Heart left ventricle (tissue), 16 donors: ENCODE measurements at places on chromosomes 7 and 10. TPM values are rescaled to one million over a fixed set of nuclear protein-coding genes. Genes with fewer than 3 reads are reported as not detected.

Gene CYP3A7
- total RNA-seq, result not detected

Gene NKX6-2
- not detected for total RNA-seq

Gene MBL2
- not detected for total RNA-seq

Gene ZNF425
- 0.63 TPM for total RNA-seq

DNA sequence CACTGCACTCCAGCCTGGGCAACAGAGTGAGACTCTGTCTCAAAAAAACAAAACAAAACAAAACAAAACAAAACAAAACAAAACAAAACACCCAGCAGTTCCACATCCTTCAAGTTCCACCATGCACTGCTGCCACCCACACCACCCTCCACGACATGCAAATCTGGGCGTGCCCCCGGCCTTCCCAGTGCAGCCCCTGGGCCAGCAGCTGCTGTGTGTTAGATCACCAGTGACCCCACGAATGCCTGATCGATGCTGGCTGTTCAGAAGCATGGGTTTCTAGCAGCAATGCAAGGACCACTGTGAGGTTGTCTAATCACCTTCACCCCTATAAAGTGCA, 36.3 kb downstream of the ELFN1 start:
- H3K36me3 ChIP-seq, result no peaks in the 10 kb centered on the region
- no peak for DNase-seq
- H3K27ac ChIP-seq, result no peak overlapping the region

DNA sequence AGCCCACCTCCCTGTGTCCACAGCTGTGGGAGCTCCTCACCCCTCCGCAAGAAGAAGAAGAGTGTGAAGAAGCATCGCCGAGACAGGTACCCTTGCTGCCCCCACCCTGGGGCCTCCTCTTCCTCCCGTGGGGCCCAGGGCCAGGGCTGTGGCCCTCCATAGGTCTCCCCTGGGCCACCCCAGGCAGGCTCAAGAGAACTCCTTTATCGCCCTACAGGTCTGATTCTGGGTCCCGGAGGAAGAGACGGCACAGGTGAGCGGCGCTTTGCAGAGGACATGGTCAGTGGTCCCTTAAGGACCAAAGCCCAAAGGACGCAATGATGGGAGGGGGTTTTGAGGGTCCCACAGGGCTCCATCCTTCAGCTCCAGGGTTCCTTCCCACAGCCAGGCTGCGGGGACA, 41.1 kb upstream of the HSPB1 start:
- H3K27me3 ChIP-seq, result peaks cover 19% of the 10 kb centered on the region

GRCh38 chr7:47991741-47992311, 12.4 kb upstream of the HUS1 start:
- no peaks in the 10 kb centered on the region for H3K36me3 ChIP-seq
- peak; percentile 95 for DNase-seq
- H3K27me3 ChIP-seq, result no peaks in the 10 kb centered on the region
- peak overlapping the region; percentile 28 for H3K27ac ChIP-seq
- H3K4me3 ChIP-seq, result peak overlapping the region; percentile 61
- H3K4me1 ChIP-seq, result peaks cover 2% of the 10 kb centered on the region

GRCh38 chr10:11179516-11180105, 161.9 kb downstream of the CELF2 start:
- no peaks in the 10 kb centered on the region for H3K27me3 ChIP-seq
- H3K36me3 ChIP-seq, result peaks cover 13% of the 10 kb centered on the region
- peaks cover 83% of the 10 kb centered on the region for H3K4me1 ChIP-seq
- H3K4me3 ChIP-seq, result no peak overlapping the region
- no peak for DNase-seq
- peak overlapping the region; percentile 26 for H3K27ac ChIP-seq

- no peaks in the 10 kb centered on the region for H3K36me3 ChIP-seq
- H3K27ac ChIP-seq, result no peak overlapping the region
- no peak for DNase-seq
- no peaks in the 10 kb centered on the region for H3K4me1 ChIP-seq
These were observed 13.5 kb upstream of the STK17A start for GRCh38 chr7:43569424-43569823.

DNA sequence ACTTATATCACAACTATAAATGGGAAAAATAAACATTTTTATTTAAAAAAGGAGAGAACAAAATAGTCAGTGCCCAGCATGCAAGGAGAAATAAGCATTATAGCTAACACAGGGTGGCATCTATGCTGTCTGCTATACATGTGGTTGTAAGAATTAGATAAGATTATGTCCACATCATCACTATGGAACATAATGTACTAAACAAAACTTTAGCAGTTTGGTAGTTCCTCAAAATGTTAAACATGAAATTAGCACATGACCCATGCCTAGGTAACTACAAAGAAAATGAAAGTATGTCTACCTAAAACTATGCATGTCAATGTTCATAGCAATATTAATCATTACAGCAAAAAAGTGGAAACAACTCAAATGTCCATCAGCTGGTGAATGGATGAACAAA, 28.7 kb upstream of the RUFY2 start:
- no peak overlapping the region for H3K27ac ChIP-seq
- H3K36me3 ChIP-seq, result no peaks in the 10 kb centered on the region
- DNase-seq, result no peak
- H3K4me1 ChIP-seq, result no peaks in the 10 kb centered on the region

DNA sequence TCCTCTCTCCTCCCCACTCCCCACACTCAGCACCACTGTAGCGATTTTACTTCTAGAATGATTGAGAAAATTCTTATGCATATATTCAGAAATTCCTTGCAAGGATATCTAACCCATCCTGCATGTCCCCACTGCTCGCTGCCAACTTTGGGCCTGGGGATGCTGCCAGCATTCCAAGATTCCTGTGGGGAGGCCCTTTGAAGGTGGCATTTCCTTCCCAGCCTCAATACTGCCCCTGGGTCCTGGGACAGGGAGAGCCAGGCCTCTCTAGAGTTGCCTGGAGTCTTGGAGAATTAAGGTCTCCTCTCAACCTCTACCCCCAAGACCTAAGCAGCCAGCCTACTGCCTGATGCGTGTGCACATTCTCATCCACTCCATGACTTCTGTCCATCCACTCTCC, 303.5 kb downstream of the NEBL start:
- peaks cover 17% of the 10 kb centered on the region for H3K4me1 ChIP-seq
- H3K36me3 ChIP-seq, result no peaks in the 10 kb centered on the region
- H3K27me3 ChIP-seq, result no peaks in the 10 kb centered on the region
- DNase-seq, result no peak

GRCh38 chr7:45187946-45188411, 30.4 kb downstream of the RAMP3 start:
- no peak overlapping the region for H3K27ac ChIP-seq
- no peak overlapping the region for H3K4me3 ChIP-seq
- peaks cover 7% of the 10 kb centered on the region for H3K36me3 ChIP-seq
- H3K4me1 ChIP-seq, result peaks cover 7% of the 10 kb centered on the region
- no peaks in the 10 kb centered on the region for H3K27me3 ChIP-seq
